ENCODE measurements at places on chromosomes 11 and 22.

DNA sequence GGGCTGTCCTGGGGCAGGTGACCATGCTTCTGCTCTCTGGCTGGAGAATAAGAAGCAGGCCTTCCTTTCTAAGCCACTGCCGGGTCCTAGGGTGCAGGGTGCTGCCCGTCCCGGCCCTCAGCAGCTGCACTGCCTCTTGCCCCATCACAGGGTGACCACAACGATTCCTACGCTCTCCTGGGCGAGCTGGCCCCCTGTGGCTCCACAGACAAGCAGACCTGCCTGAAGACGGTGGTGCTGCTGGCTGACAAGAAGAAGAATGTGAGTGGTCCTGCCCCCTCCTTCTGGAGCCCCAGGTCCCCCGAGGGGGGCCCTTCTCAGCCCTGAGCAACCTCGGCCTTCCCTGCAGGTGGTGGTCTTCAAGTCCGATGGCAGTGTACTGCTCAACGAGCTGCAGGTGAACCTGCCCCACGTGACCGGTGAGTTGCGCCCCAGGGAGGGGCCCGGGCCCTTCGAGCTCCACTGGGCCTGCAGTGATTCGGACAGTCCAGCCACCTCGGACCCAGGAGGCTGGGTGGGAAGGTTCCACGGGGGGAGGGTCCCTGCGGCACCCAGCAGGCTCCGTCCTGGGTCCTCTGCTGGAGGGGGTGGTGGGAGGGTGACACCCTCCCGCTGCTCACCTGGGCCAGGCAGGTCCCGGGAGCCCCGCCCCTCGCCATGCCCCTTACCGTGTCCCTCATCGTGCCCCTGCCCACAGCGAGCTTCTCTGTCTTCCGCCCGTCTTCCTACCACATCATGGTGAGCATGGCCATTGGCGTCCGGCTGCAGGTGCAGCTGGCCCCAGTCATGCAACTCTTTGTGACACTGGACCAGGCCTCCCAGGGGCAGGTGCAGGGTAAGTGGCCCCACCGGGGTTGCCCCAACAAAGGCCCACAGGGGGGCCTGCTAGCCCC is 8.3 kb downstream of the MUC2 start:
- no peak for DNase-seq

- no peak for DNase-seq
These were observed 5.4 kb downstream of the MUS81 start for GRCh38 chr11:65865550-65866172.

- no peak for DNase-seq
These were observed 99.1 kb upstream of the MTNR1B start for GRCh38 chr11:92870196-92870832.

- no peak for DNase-seq
These were observed 221.3 kb downstream of the INSC start for GRCh38 chr11:15336021-15336420.

GRCh38 chr11:117535201-117535849 is 207.7 kb downstream of the CEP164 start:
- no peak for DNase-seq

- no peak for DNase-seq
These were observed 5.3 kb upstream of the OR52B2 start for GRCh38 chr11:6175440-6175839.

DNA sequence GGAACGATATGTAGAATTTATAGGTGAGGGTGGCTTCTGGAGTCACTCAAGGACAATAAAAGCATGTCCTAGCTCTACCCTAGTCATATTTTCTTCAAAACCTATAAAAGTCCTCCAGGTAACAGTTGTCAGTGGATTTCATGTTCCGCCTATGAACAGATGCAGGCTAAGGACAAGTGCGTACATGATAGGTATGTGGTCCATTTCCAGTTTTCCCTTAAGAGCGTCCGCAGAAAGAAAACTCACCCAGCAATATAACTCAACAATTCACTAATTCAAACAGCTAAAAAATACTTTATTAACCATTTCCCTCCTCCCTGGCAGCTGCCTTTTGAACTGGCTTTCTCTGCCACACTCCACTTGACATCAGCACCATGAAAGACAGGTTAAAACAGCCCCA is 50.2 kb upstream of the CCDC34 start:
- no peak for DNase-seq

DNA sequence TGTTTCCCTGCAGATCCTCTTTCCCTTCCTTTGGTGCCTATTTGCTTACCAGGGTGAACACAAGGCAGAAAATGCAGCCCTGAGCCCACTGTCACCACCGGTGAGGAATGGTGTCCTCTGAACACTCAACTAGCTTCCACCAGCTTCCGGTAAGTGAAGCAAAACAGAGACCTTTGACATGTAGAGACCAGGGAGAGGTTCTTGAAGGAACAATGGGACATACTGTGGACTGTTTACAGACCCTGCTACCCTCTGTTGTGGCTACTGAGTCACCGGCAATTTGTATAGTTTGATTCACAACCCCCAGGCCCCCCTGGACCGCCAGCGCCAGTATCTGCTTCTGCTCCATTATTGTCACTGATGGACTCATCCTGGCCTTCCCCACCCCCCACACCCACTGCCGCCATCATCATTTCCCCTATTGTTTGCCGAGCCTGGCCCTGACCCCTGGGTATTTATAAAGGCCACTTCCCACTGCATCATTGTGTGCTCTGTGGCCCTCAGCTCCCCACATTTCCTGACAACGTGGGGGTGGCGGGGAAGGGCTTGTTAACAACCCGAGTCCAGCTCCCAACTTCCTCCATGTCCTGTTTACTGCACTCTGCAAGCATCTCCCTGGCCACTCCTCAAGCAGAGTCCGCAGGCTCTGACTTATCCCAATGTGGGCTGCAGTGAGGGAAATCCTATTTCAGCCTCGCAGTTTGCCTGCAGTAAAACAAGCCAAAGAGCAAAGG is 252.9 kb downstream of the ETS1 start:
- no peak for DNase-seq

- DNase-seq, result no peak
These were observed 3.0 kb downstream of the TBRG1 start for GRCh38 chr11:124625504-124626168.
